ENCODE measurements at places on chromosomes 2 and 18.

- DNase-seq: no peak
These were observed 15.2 kb upstream of the NCL start for GRCh38 chr2:231479455-231479854.

- DNase-seq: no peak
These were observed 35.7 kb upstream of the GPR155 start for GRCh38 chr2:174522553-174522952.

DNA sequence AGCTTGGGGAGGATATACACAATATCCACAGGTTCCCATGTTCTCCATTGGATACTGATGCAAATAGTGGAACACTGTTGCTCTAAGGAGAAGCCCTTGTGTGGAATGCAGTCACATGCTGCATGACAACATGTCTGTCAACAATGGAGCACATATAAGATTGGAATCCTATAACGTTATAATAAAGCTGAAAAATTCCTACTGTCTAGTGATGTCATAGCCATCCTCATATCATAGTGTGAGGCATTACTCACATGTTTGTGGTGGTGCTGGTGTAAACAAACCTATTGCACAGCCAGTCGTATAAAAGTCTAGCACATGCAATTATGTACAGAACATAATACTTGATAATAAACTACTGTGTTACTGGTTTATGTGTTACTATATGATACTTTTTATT is 394.7 kb downstream of the FBXO15 start:
- DNase-seq: no peak

DNA sequence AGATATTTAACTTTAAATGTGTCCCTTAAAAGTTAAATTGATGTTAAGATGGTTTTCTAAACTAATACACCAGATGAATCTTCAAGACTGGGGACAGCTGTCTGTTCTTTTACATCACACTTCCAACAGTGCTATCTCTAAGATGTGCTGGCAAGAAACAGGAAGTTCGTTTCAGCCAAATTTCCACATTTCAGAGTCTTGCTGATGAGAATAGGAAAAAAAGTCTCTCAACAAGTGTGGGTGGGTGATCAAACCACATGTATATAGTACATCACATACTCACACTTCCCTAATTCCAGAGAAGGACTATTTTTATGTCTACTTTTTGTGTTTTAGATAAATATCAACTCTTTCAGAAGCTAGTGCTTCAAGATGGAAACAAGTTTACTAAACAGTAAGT is 1712.8 kb upstream of the TMEFF2 start:
- no peak for DNase-seq

DNA sequence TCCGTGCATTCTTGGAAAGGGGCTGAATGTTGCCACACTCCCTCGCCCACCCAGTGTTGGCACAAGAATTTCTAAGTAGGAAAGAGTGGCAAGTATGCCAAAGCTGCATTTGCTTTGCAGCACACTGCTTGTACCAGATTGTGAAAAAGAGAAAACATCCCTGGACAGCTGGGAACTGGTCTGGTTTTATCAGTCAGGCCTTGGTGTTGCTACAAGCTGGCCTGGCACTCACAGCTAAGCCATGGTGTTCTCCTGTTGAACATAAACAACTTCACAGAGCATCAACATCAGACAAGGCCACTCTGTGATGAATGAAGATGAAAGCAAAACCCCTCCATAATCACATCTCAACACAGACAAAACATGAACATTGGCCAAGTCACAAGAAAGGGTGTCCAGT is 4.2 kb upstream of the TRABD2A start:
- DNase-seq: no peak

GRCh38 chr2:148829618-148830017 is 45.4 kb upstream of the KIF5C start:
- DNase-seq: no peak

Data from brain microvascular endothelial cell (primary cell).